ENCODE measurements at places on chromosomes 1 and 21.

DNA sequence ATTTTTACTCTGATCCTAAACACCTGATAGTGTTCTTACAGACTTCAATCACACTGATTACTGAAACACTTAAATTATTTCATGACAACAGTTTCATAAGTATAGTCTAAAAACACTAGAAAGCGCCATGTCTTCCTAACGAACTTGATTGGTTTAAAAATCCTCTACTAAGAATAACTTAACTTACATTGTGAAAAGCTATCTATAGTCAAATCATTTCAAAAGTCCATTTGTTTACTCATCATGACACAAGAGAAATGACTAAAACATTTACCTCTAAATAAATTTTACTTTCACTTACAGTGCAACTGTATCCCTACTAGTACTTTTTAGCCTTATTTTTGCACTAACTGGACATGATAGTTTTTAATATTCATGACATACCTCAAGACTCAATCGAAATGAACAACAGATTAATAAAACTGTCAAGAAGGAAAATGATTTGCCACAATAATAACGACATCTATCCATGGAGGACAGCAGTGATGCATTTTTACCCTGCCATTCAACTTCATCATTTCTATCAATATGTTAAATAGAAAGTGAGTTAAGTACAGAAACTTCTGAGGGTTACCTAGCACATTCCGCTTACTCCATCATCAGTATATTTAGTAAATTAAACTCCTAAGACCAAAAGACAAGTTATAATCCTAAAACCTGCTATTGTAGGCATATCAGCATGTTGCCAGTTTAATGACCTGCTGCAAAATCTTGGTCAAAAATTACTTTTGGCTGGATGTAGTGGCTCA lies 38.4 kb downstream of the AHCTF1 start:
- H3K4me1 ChIP-seq, result no peaks in the 10 kb centered on the region
- H3K27ac ChIP-seq, result no peak overlapping the region
- no peak overlapping the region for H3K4me3 ChIP-seq
- no peaks in the 10 kb centered on the region for H3K27me3 ChIP-seq

DNA sequence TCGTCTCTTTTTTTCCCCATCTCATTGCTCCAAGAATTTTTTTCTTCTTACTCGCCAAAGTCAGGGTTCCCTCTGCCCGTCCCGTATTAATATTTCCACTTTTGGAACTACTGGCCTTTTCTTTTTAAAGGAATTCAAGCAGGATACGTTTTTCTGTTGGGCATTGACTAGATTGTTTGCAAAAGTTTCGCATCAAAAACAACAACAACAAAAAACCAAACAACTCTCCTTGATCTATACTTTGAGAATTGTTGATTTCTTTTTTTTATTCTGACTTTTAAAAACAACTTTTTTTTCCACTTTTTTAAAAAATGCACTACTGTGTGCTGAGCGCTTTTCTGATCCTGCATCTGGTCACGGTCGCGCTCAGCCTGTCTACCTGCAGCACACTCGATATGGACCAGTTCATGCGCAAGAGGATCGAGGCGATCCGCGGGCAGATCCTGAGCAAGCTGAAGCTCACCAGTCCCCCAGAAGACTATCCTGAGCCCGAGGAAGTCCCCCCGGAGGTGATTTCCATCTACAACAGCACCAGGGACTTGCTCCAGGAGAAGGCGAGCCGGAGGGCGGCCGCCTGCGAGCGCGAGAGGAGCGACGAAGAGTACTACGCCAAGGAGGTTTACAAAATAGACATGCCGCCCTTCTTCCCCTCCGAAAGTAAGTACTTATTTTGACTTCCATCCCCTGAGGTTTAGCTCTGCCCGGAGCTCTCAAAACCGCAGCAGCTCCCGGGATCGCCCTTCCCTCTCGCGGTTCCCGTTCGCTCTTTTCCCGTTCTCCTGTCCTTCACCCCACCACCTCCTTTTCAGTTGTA lies 1.5 kb downstream of the TGFB2 start:
- no peaks in the 10 kb centered on the region for H3K36me3 ChIP-seq
- no peak for DNase-seq
- peak overlapping the region; percentile 60 for H3K4me3 ChIP-seq

DNA sequence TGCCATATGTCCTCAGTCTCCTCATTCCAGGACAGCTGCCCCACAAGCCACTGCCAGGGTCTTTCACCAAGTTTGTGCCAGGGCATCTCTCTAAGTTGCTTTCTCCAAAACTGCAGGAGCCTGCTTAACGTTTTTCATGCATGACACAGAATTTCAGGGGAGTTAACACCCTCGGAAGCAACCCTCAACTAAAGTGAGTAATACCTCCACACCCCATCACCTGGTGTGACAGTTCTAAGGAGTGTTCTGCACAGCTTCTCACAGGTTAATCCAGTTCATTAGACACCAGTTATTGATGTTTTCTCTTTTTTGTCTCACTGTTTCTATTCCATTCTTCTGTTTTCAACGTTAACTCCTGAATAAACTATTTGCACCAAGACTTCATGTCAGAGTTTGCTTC lies 115.0 kb downstream of the BACH1 start:
- H3K27me3 ChIP-seq, result no peaks in the 10 kb centered on the region
- DNase-seq, result no peak
- peak overlapping the region; percentile 59 for H3K27ac ChIP-seq
- H3K4me3 ChIP-seq, result no peak overlapping the region

DNA sequence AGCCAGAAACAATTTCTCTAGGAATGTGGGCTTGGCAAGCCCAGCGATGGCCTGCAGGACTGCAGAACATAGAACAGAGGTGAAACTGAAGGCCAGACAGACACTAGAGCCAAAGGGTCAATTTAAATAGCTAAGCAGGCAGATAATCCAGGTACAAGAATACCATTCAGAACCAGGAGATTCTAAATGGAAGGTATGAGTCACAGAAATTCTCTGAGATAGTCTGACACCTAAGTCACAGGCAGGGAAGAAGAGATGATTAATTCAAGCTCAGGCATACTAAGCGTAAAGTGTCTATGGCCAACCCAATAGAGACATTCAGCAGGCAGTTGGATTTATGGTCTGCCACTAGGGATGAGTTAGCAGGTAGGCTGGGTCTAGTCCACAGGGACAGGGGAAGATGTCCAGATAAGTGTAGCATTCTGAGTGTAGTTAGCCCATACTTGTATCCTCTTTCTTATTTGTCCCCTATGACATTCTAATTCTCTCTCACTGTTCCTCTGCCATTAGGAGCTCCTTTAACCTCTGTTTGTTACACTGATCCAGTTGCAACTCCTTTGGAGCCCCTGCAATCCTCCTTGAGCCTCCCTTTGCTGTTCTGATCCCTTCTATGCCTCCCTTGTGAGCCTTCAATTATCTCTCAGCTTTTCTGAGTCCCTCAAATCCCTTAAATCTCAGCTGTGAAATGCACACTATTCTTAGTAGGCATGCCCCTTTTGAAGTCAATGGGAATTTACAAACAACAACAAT lies 383.8 kb downstream of the LMO4 start:
- H3K27ac ChIP-seq, result no peak overlapping the region
- no peak for DNase-seq
- H3K4me1 ChIP-seq, result peaks cover 18% of the 10 kb centered on the region
- no peaks in the 10 kb centered on the region for H3K36me3 ChIP-seq

GRCh38 chr1:65231718-65232330 lies 77.5 kb upstream of the DNAJC6 start:
- H3K27me3 ChIP-seq, result no peaks in the 10 kb centered on the region
- H3K4me1 ChIP-seq, result no peaks in the 10 kb centered on the region
- no peak for DNase-seq

DNA sequence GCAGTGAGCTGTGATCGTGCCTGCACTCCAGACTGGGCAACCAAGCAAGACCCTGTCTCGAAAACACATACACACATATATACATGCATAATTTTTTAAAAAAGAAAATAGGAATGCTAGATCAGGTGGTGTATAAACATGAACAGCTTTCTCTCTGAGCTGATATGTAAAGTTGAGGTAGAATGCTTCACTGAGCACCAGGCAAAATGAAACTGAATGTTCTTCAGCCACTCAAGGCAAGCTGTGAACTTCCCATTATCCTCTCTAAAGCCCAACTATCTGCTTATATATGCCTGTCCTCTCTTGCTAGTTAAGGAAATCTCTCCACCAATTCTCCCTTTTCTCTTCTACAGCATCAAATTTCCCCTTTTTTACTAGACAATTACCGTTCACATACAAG lies 93.0 kb downstream of the NUF2 start:
- no peaks in the 10 kb centered on the region for H3K4me1 ChIP-seq
- H3K27me3 ChIP-seq, result peaks cover 6% of the 10 kb centered on the region
- H3K36me3 ChIP-seq, result no peaks in the 10 kb centered on the region
- H3K4me3 ChIP-seq, result no peak overlapping the region
- no peak overlapping the region for H3K27ac ChIP-seq

- no peak overlapping the region for H3K27ac ChIP-seq
- no peaks in the 10 kb centered on the region for H3K27me3 ChIP-seq
- H3K4me3 ChIP-seq, result no peak overlapping the region
- H3K36me3 ChIP-seq, result no peaks in the 10 kb centered on the region
- H3K4me1 ChIP-seq, result no peaks in the 10 kb centered on the region
- DNase-seq, result no peak
Measured at GRCh38 chr1:99751877-99752504, 14.4 kb downstream of the FRRS1 start.

GRCh38 chr1:226519716-226520598 lies 28.6 kb upstream of the STUM start:
- H3K4me3 ChIP-seq, result no peak overlapping the region
- DNase-seq, result no peak
- H3K4me1 ChIP-seq, result no peaks in the 10 kb centered on the region
- no peaks in the 10 kb centered on the region for H3K36me3 ChIP-seq
- H3K27me3 ChIP-seq, result no peaks in the 10 kb centered on the region

DNA sequence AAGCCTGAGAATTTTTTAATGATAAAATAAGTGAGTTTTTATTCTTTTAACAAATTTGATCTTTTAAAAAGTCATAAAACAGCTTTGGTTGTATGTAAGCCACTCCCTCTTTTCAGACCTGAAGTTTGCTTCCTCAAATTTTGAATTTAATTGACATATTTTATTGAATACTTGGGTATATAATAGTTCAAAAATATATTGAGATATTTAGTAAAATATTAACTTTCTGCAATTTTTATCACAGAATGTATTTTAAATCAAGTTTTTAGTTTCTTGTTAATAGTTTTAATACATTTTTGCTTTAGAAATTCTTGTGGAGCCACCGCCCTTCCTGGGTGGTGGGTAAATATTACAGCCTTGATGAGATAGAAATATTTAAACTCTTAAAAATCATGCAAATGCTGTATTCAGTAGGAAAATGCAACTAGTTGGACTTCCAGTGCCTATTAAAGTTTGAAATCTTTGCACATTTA lies 867 bp downstream of the PTPRC start:
- H3K27me3 ChIP-seq, result no peaks in the 10 kb centered on the region
- H3K4me1 ChIP-seq, result no peaks in the 10 kb centered on the region
- no peak for DNase-seq
- H3K27ac ChIP-seq, result peak overlapping the region; percentile 22
- no peaks in the 10 kb centered on the region for H3K36me3 ChIP-seq

- H3K27ac ChIP-seq, result peak overlapping the region; percentile 69
- DNase-seq, result no peak
- H3K4me1 ChIP-seq, result peaks cover 15% of the 10 kb centered on the region
Measured at GRCh38 chr1:27626031-27626935, 8.7 kb downstream of the FGR start.

GRCh38 chr21:44969931-44970755 lies 30.3 kb downstream of the SLX9 start:
- H3K4me3 ChIP-seq, result no peak overlapping the region
- no peaks in the 10 kb centered on the region for H3K27me3 ChIP-seq
- peak overlapping the region; percentile 64 for H3K27ac ChIP-seq
- no peak for DNase-seq
- peaks cover 37% of the 10 kb centered on the region for H3K4me1 ChIP-seq
- no peaks in the 10 kb centered on the region for H3K36me3 ChIP-seq

DNA sequence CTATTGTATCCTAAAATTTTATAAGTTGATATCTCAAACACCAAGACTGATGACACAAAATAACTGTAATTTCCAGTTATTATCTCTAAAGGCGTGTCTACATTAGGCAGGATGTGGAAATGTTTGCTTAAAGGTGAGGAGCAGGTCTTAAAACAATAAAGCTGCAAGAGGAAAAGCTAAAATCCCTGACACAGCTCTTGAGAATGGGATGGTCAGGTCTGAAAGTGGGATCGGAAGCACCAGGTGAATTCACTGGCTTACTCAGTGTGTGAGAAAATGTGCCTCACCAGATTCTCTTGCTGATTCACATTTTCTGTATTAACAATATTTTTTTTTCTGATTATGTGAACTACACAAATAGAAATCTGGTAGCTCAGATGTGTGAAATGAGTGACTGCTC lies 421.9 kb upstream of the ADAMTS5 start:
- no peaks in the 10 kb centered on the region for H3K27me3 ChIP-seq
- H3K4me3 ChIP-seq, result no peak overlapping the region
- no peaks in the 10 kb centered on the region for H3K4me1 ChIP-seq
- no peak overlapping the region for H3K27ac ChIP-seq
- no peak for DNase-seq
- no peaks in the 10 kb centered on the region for H3K36me3 ChIP-seq

- H3K4me1 ChIP-seq, result peaks cover 16% of the 10 kb centered on the region
- no peak for DNase-seq
- no peak overlapping the region for H3K27ac ChIP-seq
- H3K36me3 ChIP-seq, result no peaks in the 10 kb centered on the region
Measured at GRCh38 chr1:25738499-25738898, 61.5 kb upstream of the SELENON start.

GRCh38 chr1:59673573-59674450 lies 140.9 kb upstream of the HOOK1 start:
- peaks cover 86% of the 10 kb centered on the region for H3K4me1 ChIP-seq
- peak overlapping the region; percentile 87 for H3K27ac ChIP-seq
- peak overlapping the region; percentile 6 for H3K4me3 ChIP-seq
- no peaks in the 10 kb centered on the region for H3K36me3 ChIP-seq

- DNase-seq, result no peak
- peaks cover 55% of the 10 kb centered on the region for H3K4me1 ChIP-seq
- H3K27ac ChIP-seq, result no peak overlapping the region
- no peak overlapping the region for H3K4me3 ChIP-seq
Measured at GRCh38 chr1:97906567-97907241, 14.1 kb downstream of the DPYD start.

GRCh38 chr1:47616906-47617305 lies 179.1 kb downstream of the FOXD2 start:
- no peaks in the 10 kb centered on the region for H3K4me1 ChIP-seq
- H3K4me3 ChIP-seq, result no peak overlapping the region
- no peak overlapping the region for H3K27ac ChIP-seq
- H3K36me3 ChIP-seq, result no peaks in the 10 kb centered on the region
- H3K27me3 ChIP-seq, result no peaks in the 10 kb centered on the region

DNA sequence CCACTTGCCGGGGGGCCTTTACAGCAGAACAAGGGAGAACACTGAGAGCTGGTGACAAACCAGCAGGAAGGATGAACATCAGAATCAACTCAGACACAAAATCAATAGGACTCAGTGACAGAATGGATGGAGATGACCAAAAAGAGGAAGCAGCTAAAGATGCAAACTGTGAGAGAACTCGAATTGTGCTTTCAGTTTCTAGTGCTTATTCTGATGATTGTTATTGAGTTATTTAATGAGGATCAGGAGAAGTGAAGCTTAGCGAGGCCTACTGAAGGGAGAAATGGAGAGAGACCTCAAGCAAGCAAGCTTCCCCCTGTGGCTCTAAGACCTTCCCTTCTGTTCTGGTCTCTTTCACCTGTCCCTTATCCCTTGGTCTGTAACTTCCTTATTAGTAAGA lies 30.3 kb upstream of the TMEM125 start:
- peaks cover 3% of the 10 kb centered on the region for H3K4me1 ChIP-seq
- no peaks in the 10 kb centered on the region for H3K27me3 ChIP-seq
- no peak overlapping the region for H3K27ac ChIP-seq
- no peak for DNase-seq
- H3K4me3 ChIP-seq, result no peak overlapping the region

GRCh38 chr1:196152975-196153374 lies 455.3 kb downstream of the KCNT2 start:
- DNase-seq, result no peak
- H3K27me3 ChIP-seq, result no peaks in the 10 kb centered on the region
- no peak overlapping the region for H3K4me3 ChIP-seq
- no peak overlapping the region for H3K27ac ChIP-seq

Data from esophagus squamous epithelium (tissue), 5 donors.